SK-MEL-5 (cell line): ENCODE measurements at places on chromosomes 3 and 15. TPM values are rescaled to one million over a fixed set of nuclear protein-coding genes. Genes with fewer than 3 reads are reported as not detected.

DNA sequence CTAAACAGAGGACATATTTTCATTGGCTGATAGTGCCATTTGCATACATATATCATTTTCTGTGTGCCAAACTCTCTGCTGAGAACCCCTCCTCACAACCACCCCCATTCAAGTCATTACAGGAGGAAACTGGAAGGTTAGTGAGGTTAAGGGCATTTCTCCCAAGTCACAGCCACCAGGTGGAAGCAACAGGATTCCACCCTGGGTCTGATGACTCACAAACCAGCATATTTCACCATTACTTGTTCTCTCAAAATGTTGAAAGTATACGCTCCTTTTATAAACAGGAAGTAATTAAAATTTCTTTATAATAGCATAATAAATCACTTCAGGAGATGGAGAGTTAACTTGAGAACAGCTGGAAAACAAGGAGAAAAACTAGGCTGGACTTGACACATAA, 398.6 kb upstream of the WNT5A start:
- no peak for DNase-seq

The PRR20G gene
- total RNA-seq: not detected in 2 replicates

GRCh38 chr3:159091936-159092335, 290.1 kb downstream of the MFSD1 start:
- DNase-seq: peak; percentile 31

The CCR9 gene
- total RNA-seq: not detected in 2 replicates

- DNase-seq: no peak
These were observed 1.8 kb upstream of the SH2D7 start for GRCh38 chr15:78090422-78091063.
